ENCODE measurements at places on chromosomes 2 and 18.

GRCh38 chr2:8642366-8643068, 39.3 kb upstream of the ID2 start:
- no peak for DNase-seq

GRCh38 chr2:160343404-160343803, 143.3 kb upstream of the ITGB6 start:
- DNase-seq: no peak

DNA sequence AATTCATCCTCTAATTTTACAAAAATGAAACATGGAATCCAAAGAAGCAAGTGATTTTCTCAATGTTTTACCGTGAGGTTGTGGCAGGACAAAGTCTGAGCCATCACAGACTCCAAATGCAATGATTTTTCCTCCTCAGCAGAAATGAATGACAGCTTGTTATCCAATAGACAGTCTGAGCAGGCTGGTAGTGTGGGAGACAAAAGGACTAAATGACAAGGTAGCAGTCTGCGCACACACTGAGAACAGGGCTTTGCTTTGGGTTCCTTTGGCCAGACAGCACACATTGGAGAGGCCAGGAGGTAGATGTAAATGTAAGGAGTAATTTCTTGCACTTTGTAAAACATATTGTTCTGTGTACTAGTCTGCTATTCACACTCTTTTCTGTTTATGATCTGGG, 50.3 kb upstream of the RGPD4 start:
- no peak for DNase-seq

DNA sequence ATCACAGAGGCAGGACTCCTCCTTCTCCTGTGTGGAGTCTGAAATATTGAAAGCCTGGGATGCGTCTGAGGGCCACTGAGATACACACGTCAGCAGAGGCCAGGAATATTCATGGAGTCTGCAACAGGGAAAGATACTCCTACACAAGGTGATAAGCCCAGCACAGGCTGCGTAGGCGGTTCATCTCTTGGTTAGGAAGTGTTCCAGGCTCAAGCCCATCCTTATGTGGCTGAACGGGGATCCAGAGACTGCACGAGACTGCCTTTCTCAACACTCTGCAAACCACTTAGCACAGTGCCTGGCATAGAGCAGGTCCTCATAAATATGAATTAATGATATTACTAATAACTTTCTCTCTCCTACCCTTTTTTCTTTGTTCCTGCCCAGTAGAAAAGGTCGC, 29.2 kb upstream of the AGPS start:
- no peak for DNase-seq

GRCh38 chr2:52918551-52918950, 849.1 kb upstream of the CHAC2 start:
- no peak for DNase-seq

All from stimulated activated CD8-positive, alpha-beta memory T cell treated with anti-CD3 and anti-CD28 coated beads, Interleukin-15, amount 100 ng/mL, for 4 hours (primary cell).